ENCODE measurements at places on chromosomes 7 and 10. TPM values are rescaled to one million over a fixed set of nuclear protein-coding genes. Genes with fewer than 3 reads are reported as not detected.

- DNase-seq = no peak
- no peaks in the 10 kb centered on the region for H3K4me1 ChIP-seq
- H3K36me3 ChIP-seq = no peaks in the 10 kb centered on the region
- H3K27ac ChIP-seq = no peak overlapping the region
- H3K4me3 ChIP-seq = no peak overlapping the region
- H3K27me3 ChIP-seq = peaks cover 19% of the 10 kb centered on the region
Measured at GRCh38 chr10:70634011-70634410, 31.5 kb upstream of the PRF1 start.

- no peaks in the 10 kb centered on the region for H3K4me1 ChIP-seq
- no peak overlapping the region for H3K27ac ChIP-seq
- no peak overlapping the region for H3K4me3 ChIP-seq
- H3K36me3 ChIP-seq = no peaks in the 10 kb centered on the region
- DNase-seq = no peak
- H3K27me3 ChIP-seq = no peaks in the 10 kb centered on the region
Measured at GRCh38 chr10:14787938-14788337, 13.2 kb upstream of the FAM107B start.

- H3K4me1 ChIP-seq = no peaks in the 10 kb centered on the region
- no peaks in the 10 kb centered on the region for H3K36me3 ChIP-seq
- peaks cover 5% of the 10 kb centered on the region for H3K27me3 ChIP-seq
- no peak for DNase-seq
- no peak overlapping the region for H3K27ac ChIP-seq
Measured at GRCh38 chr7:101699399-101699798, 70.3 kb upstream of the MYL10 start.

GRCh38 chr10:642186-642890, 47.1 kb downstream of the DIP2C start:
- no peaks in the 10 kb centered on the region for H3K36me3 ChIP-seq
- H3K4me3 ChIP-seq = no peak overlapping the region
- H3K27me3 ChIP-seq = peaks cover 5% of the 10 kb centered on the region
- no peak for DNase-seq
- no peak overlapping the region for H3K27ac ChIP-seq
- H3K4me1 ChIP-seq = no peaks in the 10 kb centered on the region

DNA sequence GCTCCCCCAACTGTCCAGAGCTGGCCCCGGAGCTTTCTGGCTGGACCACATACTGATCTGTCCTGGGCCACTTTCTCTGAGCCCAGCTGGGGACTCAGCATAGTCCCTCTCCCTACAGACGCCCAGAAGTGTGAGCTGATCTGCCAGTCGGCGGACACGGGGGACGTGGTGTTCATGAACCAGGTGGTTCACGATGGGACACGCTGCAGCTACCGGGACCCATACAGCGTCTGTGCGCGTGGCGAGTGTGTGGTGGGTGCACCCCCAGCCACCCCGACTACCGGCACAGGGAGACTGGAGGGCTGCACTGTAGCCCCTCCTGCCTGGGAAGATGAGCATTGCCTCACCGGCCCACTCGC, 41.8 kb downstream of the TBATA start:
- no peak for DNase-seq
- H3K4me1 ChIP-seq = peaks cover 2% of the 10 kb centered on the region
- no peaks in the 10 kb centered on the region for H3K27me3 ChIP-seq
- H3K27ac ChIP-seq = no peak overlapping the region
- H3K36me3 ChIP-seq = no peaks in the 10 kb centered on the region

- no peak for DNase-seq
- H3K27me3 ChIP-seq = peaks cover 3% of the 10 kb centered on the region
Measured at GRCh38 chr7:91064052-91064451, 200.2 kb upstream of the FZD1 start.

- H3K36me3 ChIP-seq = no peaks in the 10 kb centered on the region
- H3K27ac ChIP-seq = no peak overlapping the region
- DNase-seq = no peak
- H3K4me1 ChIP-seq = no peaks in the 10 kb centered on the region
- H3K27me3 ChIP-seq = no peaks in the 10 kb centered on the region
Measured at GRCh38 chr10:132353456-132354355, 21.7 kb downstream of the LRRC27 start.

DNA sequence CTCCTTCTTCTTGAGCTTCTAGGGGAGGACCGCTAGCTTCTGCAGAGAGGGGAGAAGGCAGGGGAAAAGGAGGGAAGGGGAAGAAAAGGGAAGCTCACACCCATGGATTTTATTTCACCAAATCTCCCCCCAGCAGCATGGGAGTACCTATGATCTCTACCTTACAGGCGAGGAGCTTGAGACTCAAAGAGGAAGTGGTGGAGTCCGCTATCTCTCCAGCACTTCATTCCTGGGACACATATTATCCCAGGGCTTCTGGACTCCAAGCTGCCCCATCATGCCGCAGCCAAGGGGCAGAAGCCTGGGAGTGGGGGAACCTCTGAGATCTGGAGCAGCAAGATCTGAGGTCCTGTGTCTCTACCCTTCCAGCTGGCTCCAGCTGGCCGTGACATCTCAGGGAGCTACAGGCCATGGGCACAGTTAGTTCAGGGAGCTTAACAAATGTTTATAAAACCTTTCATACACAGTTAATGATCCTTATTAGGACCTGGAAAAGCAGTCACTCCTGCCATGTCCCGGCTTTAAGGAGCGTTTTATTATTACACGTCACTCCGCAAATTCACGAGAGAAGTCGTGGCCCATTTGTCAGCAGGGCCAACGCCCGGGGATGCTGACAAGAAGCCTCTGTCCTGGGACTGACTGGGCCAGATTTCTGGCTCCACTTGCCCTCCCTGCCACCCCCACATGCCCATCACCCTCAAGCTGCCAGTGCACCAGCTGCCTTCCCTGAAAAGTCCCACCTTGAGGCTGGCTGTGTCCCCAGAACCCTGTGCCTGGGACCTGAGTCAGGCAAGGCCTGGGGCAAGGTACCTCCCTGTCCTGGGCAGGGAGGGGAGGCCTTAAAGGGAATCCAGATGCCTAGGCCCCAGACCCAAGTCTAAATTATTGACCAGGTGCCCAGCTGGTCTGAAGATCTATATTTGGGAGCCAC, 132.1 kb upstream of the ZMIZ1 start:
- DNase-seq = no peak
- no peaks in the 10 kb centered on the region for H3K4me1 ChIP-seq
- no peaks in the 10 kb centered on the region for H3K27me3 ChIP-seq
- no peaks in the 10 kb centered on the region for H3K36me3 ChIP-seq

DNA sequence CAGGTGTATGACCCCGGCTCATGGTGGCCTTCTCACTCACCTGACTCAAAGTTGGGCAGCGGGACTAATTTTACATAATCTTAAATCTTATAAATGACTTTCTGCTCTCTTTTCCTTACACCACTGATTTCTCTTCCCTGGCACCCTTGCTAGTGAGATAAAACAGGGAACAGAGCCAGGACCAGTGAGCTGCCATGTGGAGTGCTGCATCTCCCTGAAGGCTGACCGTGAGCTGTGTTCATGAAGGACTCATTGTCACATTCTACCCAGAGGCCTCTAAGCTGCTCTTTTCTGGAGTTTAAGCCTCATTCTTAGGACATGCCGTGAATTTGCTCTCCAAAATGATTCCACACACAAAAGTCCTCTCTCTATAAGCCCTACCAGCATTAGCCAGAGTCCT, 762.3 kb downstream of the AUTS2 start:
- no peak for DNase-seq
- H3K4me1 ChIP-seq = peaks cover 10% of the 10 kb centered on the region
- H3K27me3 ChIP-seq = no peaks in the 10 kb centered on the region
- no peak overlapping the region for H3K27ac ChIP-seq

GRCh38 chr10:43084812-43085211, 7.9 kb downstream of the RET start:
- H3K4me1 ChIP-seq = no peaks in the 10 kb centered on the region
- no peak for DNase-seq
- no peak overlapping the region for H3K27ac ChIP-seq
- no peaks in the 10 kb centered on the region for H3K36me3 ChIP-seq

DNA sequence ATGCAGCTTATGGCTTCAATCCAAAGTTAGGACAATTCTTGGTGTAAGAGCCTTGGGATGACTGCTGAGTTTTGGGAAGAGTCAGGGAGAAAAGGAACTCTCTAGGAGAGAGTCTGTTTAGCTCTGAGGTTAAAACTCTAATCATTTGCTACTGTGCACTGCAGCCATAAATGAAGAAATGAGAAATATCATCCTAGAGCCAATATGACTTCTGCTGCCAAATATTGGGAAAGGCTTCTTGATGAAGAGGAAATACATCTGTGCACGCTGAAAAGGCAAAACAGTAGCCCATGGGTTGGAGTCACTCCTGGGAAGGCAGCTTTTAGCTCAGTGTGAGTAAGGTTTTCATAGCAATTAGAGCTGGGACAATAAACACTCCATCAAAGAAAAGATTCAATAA, 308.8 kb downstream of the SFMBT2 start:
- H3K27ac ChIP-seq = no peak overlapping the region
- H3K4me3 ChIP-seq = no peak overlapping the region
- no peak for DNase-seq
- no peaks in the 10 kb centered on the region for H3K36me3 ChIP-seq
- peaks cover 2% of the 10 kb centered on the region for H3K27me3 ChIP-seq

- H3K4me1 ChIP-seq = peaks cover 3% of the 10 kb centered on the region
- H3K27me3 ChIP-seq = peaks cover 3% of the 10 kb centered on the region
- H3K27ac ChIP-seq = no peak overlapping the region
- no peaks in the 10 kb centered on the region for H3K36me3 ChIP-seq
- H3K4me3 ChIP-seq = no peak overlapping the region
- no peak for DNase-seq
Measured at GRCh38 chr10:29379208-29379607, 90.3 kb downstream of the LYZL1 start.

DNA sequence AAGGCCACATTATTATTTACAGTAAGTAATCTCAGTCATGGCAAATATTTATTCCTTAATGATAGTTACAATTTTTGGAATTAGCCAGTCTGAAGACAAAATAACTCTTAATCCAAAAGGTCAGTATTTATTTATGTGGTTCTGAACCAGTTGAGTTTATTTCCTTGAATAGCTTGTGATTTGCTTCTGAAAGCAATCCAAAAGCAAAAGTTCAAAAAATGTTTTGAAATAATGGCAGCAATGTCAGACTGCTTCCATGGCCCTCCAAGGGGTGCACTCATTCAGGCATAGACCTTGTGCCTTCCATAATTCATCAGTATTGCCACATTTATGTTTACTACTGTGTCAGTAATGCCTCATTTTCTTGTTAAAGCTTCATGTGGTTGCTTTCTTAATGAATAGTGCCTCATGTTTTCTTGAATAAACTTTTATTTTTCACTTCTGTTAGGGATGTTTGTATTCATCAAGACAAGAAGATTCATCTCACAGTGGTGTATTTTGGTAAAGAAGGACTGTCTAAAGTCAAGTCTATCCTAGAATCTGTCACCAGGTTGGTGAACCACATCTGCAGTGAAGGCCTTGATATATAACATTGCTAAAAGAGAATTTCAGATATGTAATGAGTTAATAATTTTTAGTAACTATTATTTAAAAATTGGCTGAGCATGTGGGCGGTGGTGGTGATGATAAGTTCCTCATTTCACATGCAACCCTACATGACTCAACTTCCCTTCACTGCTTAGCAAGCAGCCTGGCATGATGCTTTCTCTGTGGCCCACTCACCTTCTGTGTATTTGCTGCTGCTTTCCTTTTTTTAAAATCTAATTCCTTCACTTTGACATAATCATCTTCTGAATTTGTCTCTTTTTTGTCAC, 22.0 kb downstream of the CSGALNACT2 start:
- H3K36me3 ChIP-seq = peaks cover 32% of the 10 kb centered on the region
- DNase-seq = peak; percentile 66
- peak overlapping the region; percentile 20 for H3K4me3 ChIP-seq
- H3K27ac ChIP-seq = peak overlapping the region; percentile 89
- no peaks in the 10 kb centered on the region for H3K27me3 ChIP-seq
- peaks cover 60% of the 10 kb centered on the region for H3K4me1 ChIP-seq

- peak overlapping the region; percentile 67 for H3K4me3 ChIP-seq
- H3K4me1 ChIP-seq = peaks cover 20% of the 10 kb centered on the region
- no peak overlapping the region for H3K27ac ChIP-seq
- peaks cover 3% of the 10 kb centered on the region for H3K36me3 ChIP-seq
Measured at GRCh38 chr7:97006055-97006815, 882 bp downstream of the DLX6 start.

DNA sequence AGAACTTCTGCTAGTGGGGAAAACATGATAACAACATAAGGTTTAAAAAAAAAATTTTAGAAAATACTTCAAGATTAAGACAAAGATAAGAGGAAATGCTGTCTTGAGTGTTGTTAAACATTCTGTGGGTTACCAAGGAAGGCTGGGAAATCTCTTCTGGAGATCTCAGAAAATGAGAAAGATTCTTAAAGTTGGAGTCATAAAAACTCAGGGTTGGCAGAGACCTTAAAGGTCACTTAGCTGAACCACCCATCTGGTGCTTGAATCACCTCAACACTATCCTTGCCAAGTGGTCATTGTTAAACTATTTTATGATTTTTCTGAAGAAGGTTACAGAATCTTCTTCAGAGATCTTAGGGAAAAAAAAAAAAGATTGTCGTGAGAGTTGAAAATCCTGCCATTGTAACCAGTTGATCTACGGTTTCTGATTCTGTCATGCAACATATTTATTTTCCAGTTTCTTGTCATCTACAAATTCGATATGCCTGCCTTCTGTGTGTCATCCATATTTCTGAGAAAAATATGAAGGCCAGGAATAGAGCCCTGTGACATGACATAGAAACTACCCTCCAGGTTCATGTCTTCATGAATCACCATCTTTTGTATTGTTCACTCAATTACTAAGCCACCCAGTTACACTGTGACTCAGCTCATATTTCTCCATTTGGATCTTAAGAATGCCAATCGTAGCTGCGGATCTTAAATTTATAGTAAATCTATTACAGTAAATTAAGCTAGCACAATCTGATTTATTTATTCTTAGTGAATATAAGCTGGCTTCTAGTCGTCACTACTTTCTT, 179.2 kb downstream of the ST7 start:
- H3K27me3 ChIP-seq = no peaks in the 10 kb centered on the region
- H3K36me3 ChIP-seq = peaks cover 10% of the 10 kb centered on the region
- no peak overlapping the region for H3K4me3 ChIP-seq

GRCh38 chr10:108567899-108568752, 1355.2 kb downstream of the XPNPEP1 start:
- no peak for DNase-seq
- H3K36me3 ChIP-seq = no peaks in the 10 kb centered on the region

DNA sequence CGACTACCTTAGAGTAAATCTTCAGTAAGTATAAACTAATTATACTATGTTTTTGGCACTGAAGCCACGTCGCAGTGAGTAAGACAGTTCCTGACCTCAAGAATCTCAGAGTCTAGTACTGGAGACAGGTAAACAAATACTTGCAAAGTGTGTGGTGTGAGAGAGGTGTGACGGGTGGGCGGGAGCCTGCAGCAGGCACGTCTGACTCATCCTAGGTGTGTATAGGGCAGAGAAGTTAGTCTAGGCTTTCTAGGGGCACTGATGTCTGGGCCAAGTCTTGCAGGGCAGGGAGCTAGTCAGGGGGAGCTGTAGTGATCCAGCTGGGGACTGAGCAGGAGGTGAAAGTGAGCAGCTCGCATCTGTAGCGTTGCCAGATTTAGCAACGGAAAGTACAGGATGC, 35.9 kb upstream of the SFTPD start:
- peaks cover 21% of the 10 kb centered on the region for H3K4me1 ChIP-seq
- peak; percentile 81 for DNase-seq
- peaks cover 50% of the 10 kb centered on the region for H3K27me3 ChIP-seq
- no peak overlapping the region for H3K27ac ChIP-seq
- no peaks in the 10 kb centered on the region for H3K36me3 ChIP-seq

EN2 gene
- total RNA-seq = not detected

ACTR3C gene
- total RNA-seq = 8.0 TPM

NANOS1 gene
- total RNA-seq = 0.15 TPM

VIPR2 gene
- 0.55 TPM for total RNA-seq

LRRC27 gene
- total RNA-seq = 2.5 TPM

HTR7 gene
- total RNA-seq = not detected

IRF5 gene
- total RNA-seq = 21.7 TPM

NEUROG3 gene
- total RNA-seq = not detected

ADRB1 gene
- total RNA-seq = not detected

FAM24B gene
- total RNA-seq = 7.2 TPM

PALD1 gene
- 0.48 TPM for total RNA-seq

AQP1 gene
- 0.36 TPM for total RNA-seq

DENND2A gene
- total RNA-seq = not detected
